ENCODE measurements at places on chromosomes 7 and 10. TPM values are rescaled to one million over a fixed set of nuclear protein-coding genes. Genes with fewer than 3 reads are reported as not detected.

Gene OR6V1
- not detected for total RNA-seq

Gene RSPH10B2
- total RNA-seq = 0.09 TPM

Gene CYP3A4
- 12,747 TPM for total RNA-seq

Gene CALCR
- total RNA-seq = not detected

Gene EN2
- total RNA-seq = not detected

DNA sequence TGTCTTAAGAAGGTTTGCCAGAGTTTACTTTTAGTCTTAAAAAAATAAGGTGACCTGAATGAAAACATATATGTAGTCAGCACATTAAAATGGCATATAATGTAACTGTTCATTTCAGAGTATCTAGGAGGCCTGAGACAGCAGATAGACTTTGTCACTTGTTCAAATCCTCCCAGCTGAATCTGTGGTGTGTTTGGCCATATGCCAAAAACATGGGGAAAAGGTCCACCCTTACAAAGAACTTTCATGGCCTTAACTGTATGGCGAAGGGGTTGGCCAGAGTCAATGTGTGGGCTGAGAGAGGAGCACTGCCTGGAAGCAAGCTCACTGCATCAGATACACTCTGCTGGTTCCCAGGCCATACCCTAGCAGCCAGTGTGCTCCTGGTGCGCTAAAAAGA is 113.7 kb downstream of the ALOX5 start:
- no peak overlapping the region for H3K4me3 ChIP-seq
- H3K27me3 ChIP-seq = no peaks in the 10 kb centered on the region
- no peaks in the 10 kb centered on the region for H3K4me1 ChIP-seq
- H3K27ac ChIP-seq = no peak overlapping the region
- no peak for DNase-seq

DNA sequence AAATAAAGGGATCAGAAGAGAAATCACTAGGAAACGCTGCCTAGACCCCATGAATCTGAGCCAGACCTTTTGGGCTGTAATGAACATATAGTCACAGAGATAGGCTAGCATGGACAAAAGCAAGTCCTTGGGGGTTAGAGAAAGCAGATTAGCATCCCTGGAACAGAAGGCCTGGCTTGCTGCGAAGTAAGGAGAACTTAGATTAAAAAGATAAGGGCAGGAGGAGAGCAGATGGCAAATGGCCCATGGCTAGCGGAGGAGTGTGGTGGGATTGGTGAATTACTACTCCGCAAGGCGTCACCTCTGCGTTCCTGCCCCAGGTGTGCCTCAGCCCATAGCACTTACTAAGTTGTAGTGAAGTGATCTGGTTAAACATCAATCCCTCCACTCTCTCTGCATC is 92.3 kb upstream of the ZNF438 start:
- H3K4me1 ChIP-seq = no peaks in the 10 kb centered on the region
- no peaks in the 10 kb centered on the region for H3K36me3 ChIP-seq
- H3K27ac ChIP-seq = no peak overlapping the region
- no peaks in the 10 kb centered on the region for H3K27me3 ChIP-seq
- DNase-seq = no peak

DNA sequence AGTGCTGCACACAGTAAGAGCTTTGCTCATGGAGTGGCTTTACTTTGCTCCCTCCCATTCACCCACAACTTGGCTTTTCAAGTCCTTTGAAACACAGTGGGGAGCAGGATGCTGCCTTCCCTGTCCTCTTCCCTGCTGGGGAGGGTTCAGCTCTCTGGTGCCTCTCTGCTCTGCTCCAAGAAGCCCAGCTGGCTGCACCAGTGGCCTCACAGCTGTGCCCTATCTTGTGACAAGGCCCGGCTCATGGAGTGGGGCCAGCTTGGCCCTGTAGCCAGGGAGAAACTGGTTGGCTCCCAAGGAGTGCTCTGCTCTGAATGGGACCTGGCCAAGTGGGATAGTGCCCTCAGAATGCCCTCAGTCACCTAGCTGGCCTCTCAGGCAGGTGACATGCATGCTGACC is 212.3 kb upstream of the ZMIZ1 start:
- H3K36me3 ChIP-seq = no peaks in the 10 kb centered on the region
- H3K27me3 ChIP-seq = no peaks in the 10 kb centered on the region
- no peaks in the 10 kb centered on the region for H3K4me1 ChIP-seq
- no peak overlapping the region for H3K4me3 ChIP-seq

Measured in right lobe of liver (tissue), 6 donors.